ENCODE measurements at places on chromosomes 7 and 10.
A peak's percentile ranks its signal among the peaks of the same experiment; 100 is the strongest.

GRCh38 chr7:4135301-4135700 is 546.8 kb upstream of the FOXK1 start:
- no peak for DNase-seq

DNA sequence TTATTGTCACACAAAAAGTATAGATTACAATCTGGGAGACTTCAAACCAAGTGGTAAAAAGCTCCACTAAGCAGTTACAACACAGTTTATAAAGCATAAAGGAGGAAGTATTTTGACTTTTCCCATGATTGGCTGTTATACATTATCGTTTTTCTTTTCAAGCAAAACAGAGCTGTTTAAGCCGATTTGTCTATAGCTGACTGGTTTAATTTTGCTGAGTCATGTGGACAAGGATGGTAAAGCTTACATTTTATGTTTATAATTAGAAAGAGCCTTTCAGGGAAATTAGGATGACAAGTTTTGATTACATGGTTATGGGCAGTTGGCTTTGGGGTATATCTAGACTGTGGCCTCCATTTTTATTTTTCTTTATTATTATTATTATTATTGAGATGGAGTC is 152.5 kb upstream of the STK17A start:
- no peak for DNase-seq

GRCh38 chr10:72088889-72089575 is 681 bp upstream of the SPOCK2 start:
- DNase-seq = no peak

GRCh38 chr7:117135553-117135891 is 182.2 kb downstream of the ST7 start:
- DNase-seq = no peak

DNA sequence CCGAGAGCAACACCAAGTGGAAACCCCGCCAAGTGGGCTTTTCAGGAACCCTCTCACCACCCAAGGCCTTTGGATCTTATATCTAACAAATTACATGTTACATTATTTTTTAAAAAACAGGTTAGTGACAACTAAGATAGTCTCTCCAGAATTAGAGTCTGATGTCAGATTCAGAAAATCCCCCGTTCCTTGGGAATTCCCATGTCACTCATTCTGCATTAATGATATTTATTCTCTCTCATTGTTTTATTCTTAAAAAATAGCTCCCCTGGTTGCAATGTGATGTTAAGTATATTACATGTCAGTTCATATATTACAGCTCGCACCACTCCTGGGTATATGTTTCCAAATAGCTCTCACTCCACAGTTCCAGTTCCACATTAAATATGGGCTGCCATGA is 81.8 kb downstream of the WNT2 start:
- no peak for DNase-seq

GRCh38 chr7:72405871-72406270 is 6.3 kb downstream of the CALN1 start:
- DNase-seq = no peak

DNA sequence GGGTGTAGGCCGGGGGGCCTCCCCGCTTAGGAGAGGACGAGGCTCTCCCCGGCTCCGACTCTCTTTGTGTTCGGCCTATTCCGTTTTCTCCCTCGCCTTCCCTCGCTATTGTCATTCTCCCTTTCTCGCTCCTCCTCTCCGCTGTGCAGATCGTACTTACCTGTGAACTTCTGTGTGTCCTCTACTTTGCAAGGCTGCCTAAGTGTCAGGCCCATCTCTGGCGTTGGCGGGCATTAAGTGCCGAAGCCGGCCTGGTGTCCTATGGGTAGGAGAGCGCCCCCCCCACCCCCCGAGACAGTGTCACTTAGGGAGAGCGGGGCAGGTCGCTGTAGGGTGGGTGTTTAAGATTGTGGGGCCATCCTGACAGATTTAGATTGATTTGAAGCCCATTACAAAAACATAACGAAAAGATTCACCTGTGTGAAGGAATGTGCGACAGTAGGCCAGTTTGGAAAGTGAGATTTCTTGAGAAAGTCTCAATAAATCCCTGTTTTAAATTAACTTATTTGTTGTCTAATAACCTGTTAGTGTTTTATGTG is 579 bp downstream of the RBM33 start:
- DNase-seq = peak; percentile 20

- no peak for DNase-seq
Measured at GRCh38 chr7:66880053-66880452, 41.0 kb upstream of the TMEM248 start.

GRCh38 chr7:140404565-140405065 is 757 bp downstream of the RAB19 start:
- peak; percentile 95 for DNase-seq

DNA sequence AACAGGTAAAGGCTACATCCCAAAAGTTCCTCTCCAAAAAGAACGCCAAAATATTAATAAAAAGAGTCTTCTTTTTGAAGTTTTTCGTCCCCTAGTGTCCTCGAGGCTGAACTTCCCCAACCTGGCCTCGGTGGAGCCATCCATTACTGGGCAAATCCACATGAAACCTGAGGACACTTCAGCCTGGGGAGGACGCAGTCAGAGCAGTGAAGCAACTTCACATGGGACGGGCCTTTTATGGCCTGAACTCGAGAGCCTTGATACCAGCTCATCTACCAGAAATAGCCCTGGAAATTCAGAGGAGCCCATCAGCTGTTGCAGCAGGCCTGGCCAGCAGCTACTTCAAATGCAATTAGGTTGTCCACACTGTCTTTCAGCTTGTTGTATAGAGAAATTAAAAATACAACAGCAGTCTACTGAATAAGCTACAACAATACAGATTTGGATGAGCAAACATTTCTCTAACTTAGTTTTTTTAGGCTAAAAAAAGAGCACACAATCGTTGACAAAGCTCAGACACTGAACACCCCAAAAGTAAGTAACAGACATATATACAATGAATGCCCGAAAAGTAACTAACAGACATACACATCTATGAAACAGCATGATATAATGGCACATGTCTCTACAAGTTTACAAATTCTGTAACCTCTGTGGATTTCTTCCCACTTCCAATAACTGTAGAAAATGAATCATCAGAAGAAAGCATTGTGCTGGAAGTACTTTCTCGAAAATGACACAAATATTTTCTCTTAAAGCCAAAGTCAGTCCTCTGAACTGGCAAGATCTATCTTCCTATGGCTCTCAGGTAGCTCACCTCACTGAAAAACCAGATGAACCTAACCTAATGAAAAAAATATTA is at the start of gene SVIL:
TSS of gene SVIL (minus strand) at position 208 of the 862 bp plus-strand sequence. CDS start 79,913 bp downstream, outside the sequence.
- DNase-seq = peak; percentile 67

DNA sequence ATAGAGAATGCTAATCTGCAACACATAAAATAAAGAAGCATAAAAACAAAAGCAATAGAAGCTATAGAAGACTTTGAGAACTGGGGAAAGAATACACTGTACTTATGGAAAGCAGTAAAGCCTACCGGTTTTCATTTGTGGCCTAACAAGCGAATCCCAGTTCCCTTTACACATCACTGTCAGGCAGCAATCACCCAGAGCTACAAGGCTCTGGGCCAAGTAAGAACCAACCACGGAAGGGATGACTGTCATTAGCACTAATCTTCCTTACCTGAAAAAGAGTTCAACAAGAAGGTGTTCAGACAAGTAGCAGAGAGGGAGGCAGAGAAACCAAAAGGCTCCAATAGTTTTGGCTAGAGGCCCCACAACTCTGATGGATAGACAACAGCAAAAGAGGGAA is 15.0 kb downstream of the CCDC6 start:
- DNase-seq = no peak

GRCh38 chr7:143882020-143882603 is 19.9 kb downstream of the TCAF1 start:
- no peak for DNase-seq

GRCh38 chr7:37483627-37484026 is 35.0 kb upstream of the ELMO1 start:
- DNase-seq = no peak
